Endodermal cell (in vitro differentiated cells): ENCODE measurements at places on chromosomes 6 and 20. TPM values are rescaled to one million over a fixed set of nuclear protein-coding genes. Genes with fewer than 3 reads are reported as not detected.

DNA sequence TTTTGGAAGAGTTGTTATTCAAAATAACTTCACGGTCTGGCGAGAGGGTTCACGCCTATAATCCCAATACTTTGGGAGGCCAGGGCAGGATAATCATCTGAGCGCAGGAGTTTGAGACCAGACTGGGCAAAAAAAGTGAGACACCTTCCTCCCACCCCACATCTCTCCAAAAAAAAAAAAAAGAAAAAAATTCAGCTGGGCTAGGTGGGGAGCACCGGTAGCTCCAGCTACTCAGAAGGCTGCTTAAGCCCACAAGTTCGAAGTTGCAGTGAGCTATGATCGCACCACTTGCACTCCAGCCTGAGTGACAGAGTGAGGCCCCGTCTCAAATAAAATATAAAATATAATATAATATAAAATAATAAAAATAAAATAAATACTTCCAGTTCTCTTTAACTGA, 10.4 kb downstream of the OR2B2 start:
- DNase-seq, result no peak

GRCh38 chr6:46329568-46329967, 158.8 kb upstream of the ENPP5 start:
- no peak for DNase-seq

The BPIFB6 gene
- not detected in 3 replicates for total RNA-seq

DNA sequence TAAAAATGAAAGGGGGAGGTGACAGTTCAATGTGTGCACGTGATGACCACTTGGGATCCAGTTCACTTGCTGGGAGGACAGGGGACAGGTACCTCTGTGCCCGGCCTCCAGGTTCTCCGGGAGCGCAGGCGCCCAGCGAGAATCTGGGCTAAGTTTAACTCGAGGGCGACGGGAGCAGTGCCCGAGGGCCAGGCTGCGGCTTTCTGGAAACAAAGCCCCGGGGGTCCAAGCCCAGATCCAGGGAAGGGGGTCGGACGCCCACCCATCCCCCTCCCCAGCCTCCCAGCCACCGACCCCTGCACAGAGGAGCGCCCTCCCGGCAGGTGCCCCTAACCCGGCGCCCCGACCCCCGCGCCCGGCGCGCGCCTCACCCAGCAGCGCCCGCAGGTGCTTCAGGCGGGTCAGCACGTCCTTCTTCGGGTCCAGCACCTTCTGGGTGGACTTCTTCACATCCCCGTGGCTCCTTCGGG, 405 bp downstream of the RALGAPA2 start:
- DNase-seq, result no peak

DNA sequence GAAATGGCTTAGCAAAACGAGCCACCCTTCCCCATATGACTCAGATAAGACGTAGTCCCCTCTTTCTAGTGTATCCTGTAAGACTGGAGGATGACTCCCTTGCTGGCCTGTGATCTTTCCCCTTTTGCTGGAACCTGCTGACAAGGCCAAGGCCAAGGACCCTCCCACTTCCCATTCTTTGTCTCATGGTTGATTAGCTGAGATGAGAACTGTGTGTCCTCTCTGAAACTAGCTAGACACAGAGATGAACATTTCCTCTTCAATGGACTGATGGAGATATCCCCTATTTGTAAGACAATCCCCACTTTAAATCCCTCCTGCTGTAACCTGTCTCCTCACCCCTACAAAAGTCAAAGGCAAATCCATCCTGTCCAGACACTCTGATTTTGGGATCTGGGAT, 33.4 kb upstream of the SCRT2 start:
- no peak for DNase-seq

DNA sequence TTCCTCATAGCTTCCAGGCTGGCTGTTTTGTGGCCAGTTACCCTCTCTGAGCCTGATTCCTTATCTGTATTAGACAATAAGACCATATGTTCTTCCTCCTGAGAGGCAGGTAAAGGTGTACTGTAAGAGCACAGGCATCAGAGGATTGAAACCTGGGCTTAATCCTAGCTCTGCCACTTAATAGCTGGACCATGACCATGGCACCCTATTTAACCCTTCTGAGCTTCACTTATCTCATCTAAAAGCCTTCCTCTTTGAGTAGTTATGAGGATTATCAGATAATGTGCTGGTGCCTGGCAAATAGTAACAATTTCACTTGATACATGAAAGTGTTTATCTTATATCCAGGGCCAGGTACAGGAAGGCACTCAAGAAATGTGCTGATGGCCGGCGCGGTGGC, 34.9 kb downstream of the BCL2L1 start:
- no peak for DNase-seq

- DNase-seq, result no peak
Measured at GRCh38 chr6:16205377-16206144, 32.8 kb upstream of the GMPR start.

- no peak for DNase-seq
Measured at GRCh38 chr20:2390951-2391675, 10.4 kb downstream of the TGM6 start.

The OR2H2 gene
- not detected in 2 replicates for total RNA-seq

DNA sequence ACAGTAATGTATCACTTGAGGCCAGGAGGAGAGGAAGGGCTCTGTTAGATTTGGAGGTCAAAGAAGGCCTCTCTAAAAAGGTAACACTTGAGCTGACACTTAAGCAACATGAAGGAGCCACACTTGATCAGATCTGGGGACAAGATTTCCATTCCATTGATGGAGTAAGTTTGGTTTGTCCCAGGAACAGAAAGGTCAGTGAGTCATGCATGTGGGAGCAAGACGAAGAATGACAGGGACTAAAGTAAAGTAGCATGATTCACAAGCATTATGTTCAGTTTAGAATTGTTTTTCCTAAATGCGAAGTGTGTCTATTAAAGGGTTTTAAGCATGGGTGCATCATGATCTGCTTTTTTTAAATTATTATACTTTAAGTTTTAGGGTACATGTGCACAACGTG, 47.4 kb downstream of the COL21A1 start:
- DNase-seq, result no peak
